A673 (cell line): ENCODE measurements at places on chromosomes 3 and 15.

GRCh38 chr3:56782215-56782614 lies 19.5 kb downstream of the ARHGEF3 start:
- no peak for DNase-seq

DNA sequence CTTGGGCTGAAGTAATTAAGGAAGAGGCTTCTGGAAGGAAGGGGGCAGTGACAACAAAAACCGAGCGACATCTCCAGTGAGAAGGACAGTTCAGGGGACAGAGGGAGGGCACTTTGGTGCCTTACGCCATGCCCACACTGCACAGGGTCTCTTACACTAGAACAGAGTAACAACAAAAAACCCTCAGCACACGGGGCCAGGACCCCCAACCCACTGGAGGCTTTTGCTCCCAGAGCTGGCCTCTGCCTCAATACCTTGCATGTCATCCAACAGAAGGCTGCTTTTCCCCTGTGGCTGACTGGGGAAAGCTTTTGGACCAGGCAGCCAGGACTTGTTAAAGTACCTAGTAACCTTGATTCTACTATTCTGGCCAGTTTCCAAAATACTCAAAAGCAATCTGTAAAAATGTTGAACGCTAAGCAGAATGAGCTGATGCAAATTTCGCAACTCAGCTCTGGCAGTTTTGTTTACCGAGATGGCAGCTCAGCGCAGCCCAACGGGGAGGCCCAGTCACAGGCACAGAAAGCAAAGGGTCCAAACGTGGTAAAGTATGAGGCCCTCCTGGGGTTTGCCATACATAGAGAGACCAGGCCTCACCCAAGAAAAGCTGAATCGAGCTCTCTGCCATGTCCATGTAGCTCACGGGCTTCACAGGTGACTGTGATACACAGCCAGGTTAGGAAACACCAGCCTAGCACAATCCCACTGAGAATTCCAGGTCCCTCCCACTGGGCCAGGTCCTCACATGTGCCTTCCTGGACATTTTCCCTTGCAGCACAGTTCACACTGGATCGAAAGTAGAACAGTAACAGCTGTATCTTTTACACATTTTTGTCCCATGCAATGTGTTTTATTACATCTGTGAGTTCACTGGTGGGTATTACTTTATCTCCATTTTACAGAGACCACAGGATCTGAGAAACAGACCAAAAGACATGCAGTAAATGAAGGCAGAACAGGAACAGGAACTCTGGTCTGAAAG lies 6.0 kb downstream of the CHCHD4 start:
- DNase-seq: peak; percentile 13

DNA sequence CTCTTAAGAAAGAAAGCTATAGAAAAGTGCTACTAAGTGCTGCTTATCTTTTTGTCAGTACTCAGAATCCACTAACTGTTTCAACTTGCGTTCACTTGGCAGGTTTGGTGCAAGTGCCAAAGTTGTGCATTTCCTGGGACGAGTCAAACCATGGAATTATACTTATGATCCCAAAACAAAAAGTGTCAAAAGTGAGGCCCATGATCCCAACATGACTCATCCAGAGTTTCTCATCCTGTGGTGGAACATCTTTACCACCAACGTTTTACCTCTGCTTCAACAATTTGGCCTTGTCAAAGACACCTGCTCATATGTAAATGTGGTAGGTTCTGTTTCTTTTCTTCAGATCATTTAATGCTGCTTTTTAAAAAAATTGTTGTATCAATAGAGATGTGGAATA lies 32.6 kb downstream of the GYG1 start:
- no peak for DNase-seq

DNA sequence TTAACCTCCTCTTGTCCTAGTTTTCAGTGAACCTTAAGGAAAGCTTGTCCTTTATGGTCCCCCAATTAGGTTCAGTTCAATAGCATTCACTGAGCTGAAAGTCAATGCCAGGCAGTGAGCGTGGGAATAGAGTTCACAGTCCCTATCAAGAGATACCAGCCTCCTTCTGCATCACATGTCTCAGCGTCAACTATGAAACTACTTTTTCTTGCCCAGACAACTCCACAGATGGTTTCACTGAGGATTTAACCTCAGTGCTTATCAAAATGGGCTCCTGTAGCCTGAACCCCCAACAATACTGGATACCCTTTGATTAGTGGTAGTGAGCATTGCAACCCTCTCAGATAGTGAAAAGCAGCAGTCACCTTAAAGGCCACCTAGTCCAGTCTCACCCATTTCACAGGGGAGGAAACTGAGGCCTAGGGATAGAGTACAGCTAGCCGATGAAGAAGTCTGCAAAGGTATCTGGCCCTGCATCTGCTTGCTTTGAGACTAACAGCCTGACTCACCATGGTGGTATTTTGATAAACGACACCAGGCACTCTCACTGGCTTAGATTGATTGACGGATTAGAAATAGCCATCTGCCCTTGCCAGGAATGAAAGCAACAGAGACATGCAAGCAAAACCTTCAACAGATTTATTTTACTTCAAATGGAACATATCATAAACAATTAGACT lies 1.6 kb upstream of the UBA3 start:
- peak; percentile 9 for DNase-seq
